NB4 (cell line): ENCODE measurements at places on chromosomes 2 and 18.

DNA sequence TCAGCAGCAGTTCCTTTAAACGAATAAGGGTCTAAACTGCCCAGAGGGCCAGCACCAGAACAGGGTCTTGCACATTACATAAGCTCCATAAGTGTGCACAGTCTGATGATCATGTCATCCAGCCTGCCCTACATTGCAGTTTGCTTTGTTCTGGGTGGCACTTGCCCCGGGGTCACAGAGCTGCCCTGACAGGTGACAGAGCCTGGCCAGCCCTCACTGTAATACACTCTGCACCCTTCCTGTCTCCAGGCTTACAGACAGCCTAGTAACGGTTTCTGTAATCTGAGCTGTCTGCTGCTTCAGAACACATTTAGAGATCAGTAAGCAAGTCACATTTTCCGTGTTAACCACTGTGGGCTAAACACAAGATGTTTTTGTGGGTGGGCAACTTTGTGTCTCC, 213.3 kb downstream of the FAM210A start:
- DNase-seq: no peak

DNA sequence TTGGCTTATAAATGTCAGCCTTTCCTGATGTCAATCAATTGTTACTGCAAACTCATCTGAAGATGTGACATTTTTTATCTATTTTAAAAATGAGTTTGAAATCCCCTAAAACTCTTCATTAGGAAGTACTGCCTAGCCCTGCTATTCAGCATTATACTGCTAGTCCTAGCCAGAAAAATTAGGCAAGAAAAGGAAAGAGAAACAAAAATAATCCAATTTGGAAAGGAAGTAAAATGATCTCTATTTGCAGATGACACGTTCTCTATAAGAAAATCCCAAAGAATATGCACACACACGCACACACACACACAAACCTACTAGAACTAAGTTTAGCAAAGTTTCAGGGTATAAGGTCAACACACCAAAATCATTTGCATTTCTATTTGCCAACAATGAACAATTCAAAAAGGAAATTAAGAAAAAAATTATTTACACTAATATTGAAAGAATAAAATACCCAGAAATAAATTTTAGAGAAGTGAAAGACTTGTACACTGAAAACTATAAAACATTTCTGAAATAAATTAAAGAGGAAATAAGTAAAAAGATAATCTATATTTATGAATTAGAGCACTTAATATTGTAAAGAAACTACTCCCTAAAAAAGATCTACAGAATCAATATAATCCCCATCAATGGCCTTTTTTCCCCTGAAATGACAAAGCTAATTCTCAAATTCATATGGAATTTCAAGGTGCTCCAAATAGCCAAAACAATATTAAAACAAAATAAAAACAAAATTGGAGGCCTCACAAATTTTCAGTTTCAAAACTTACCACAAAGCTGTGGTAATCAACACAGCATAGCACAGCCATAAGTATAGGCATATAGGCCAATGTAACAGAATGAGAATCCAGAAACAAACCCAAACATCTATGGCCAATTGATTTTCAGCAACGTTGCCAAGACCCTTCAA, 433.7 kb upstream of the TRIB2 start:
- DNase-seq: no peak

DNA sequence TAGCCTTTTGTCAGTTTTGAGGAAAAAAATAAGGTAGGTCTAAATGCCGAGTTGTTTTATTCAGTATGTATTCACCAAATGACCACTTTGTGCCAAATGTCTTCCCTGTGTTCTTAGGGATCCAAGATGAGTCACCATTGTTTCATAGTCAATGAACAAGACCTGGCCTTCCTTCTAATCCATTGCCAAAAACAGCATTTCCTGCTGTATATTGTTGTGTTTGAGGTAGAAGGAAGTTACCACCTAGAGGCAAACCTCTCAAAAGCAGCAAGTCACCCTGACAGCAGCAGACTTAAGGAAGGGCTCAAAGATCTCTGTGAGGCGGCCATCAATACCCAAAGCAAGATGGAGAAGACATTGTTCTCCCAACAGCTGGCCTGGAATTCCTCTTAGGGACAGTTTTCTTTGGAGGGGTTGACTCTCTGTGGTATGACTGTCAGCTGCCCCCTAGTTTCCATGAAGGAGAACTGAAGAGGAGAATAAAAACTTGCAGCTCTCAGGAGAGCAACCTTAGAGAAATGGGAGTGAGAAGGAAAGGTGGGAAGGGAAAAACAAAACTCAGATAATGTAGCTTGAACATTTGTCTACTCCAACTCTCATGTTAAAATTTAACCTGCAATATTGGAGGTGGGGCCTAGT, 328.3 kb downstream of the LRATD1 start:
- DNase-seq: no peak

GRCh38 chr2:42567806-42568400, 529 bp upstream of the MTA3 start:
- peak; percentile 66 for DNase-seq

- no peak for DNase-seq
Observed at GRCh38 chr2:22697054-22697788, 687.8 kb upstream of the KLHL29 start.

GRCh38 chr18:44921974-44922373, 241.3 kb downstream of the SETBP1 start:
- DNase-seq: no peak
